ENCODE measurements at places on chromosomes 4 and X. TPM values are rescaled to one million over a fixed set of nuclear protein-coding genes. Genes with fewer than 3 reads are reported as not detected.

- DNase-seq, result no peak
These were observed 47.5 kb downstream of the SLITRK2 start for GRCh38 chrX:145865082-145865481.

DNA sequence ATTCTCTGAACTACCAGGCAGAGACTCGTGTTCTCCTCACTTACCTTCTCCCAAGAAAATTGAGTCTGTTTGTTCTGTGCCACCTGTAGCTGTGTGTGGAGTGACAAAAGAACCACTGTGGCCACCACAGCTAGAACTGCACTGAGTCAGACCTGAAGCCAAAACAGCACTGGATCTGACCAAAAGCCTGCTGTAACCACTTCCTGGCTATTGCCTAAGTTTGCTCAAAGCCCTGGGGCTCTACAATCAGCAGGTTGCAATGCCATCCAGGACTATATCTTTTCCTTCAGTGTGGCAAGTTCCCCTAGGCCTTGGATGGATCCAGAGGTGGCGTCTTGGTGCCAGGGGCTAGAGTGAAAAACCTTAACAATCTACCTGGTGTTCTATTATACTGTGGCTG lies 449.1 kb downstream of the FAM133A start:
- no peak for DNase-seq

OPRPN gene
- not detected for total RNA-seq

CCDC110 gene
- total RNA-seq, result not detected

CPZ gene
- not detected for total RNA-seq

Data from activated T-helper 1 cell treated with anti-CD3 and anti-CD28 coated beads, Interleukin-12 subunit alpha, Interleukin-12 subunit beta, Interleukin-2, Interleukin-4 antibody, amounts not matched to agents 30 ng/mL and 10 ng/mL and 1 ng/mL, durations not matched to agents 14 hours and 24 hours and 36 hours (primary cell).